Activated CD4-positive, alpha-beta memory T cell treated with anti-CD3 and anti-CD28 coated beads for 36 hours (primary cell): ENCODE measurements at places on chromosomes 16 and 17. TPM values are rescaled to one million over a fixed set of nuclear protein-coding genes. Genes with fewer than 3 reads are reported as not detected.

The RASD1 gene
- 0.33 TPM for total RNA-seq

DNA sequence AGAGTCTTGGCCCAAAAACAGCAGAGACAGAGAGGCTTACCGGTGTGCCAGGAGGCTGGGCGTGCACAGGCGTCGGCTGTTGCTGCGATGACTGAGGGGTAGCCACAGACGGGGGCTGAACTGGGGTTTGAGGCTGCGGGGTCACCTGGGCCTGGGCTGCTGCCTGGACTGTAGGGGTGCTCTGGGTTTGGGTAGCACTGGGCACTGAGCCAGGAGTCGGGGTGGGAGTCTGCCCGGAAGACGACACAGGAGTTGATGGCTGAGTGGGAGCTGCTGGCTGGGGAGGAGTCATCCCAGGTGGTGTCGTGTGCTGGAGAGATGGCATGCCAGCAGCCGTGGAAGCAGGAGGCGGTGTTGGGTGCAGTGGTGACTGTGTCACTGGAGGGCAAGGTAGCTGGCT is 53.2 kb upstream of the TRAP1 start:
- H3K4me1 ChIP-seq: no peaks in the 10 kb centered on the region
- no peaks in the 10 kb centered on the region for H3K27me3 ChIP-seq
- H3K27ac ChIP-seq: no peak overlapping the region

- no peaks in the 10 kb centered on the region for H3K4me1 ChIP-seq
- no peak overlapping the region for H3K4me3 ChIP-seq
- no peaks in the 10 kb centered on the region for H3K27me3 ChIP-seq
- no peaks in the 10 kb centered on the region for H3K36me3 ChIP-seq
These were observed 60.6 kb downstream of the HLF start for GRCh38 chr17:55325406-55325805.

DNA sequence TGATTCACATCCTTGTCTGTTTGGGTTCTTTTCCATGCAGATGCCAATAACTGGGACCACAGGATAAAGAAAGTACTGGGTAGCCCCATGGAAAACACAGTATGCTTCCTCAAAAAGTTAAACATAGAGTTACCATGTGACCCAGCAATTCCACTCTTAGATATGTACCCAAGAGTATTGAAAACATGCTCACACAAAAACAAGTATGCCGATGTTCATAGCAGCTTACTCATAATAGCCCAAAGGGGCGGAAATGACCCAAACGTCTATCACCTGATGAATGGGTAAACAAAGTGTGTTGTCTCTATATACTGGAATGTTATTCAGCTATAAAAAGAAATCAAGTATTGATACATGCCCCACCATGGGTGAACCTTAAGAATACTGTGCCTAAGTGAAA is 55.4 kb downstream of the CYB5B start:
- no peaks in the 10 kb centered on the region for H3K27me3 ChIP-seq
- no peaks in the 10 kb centered on the region for H3K4me1 ChIP-seq
- H3K4me3 ChIP-seq: no peak overlapping the region
- H3K27ac ChIP-seq: no peak overlapping the region
- no peak for DNase-seq
- H3K36me3 ChIP-seq: no peaks in the 10 kb centered on the region

GRCh38 chr17:20948984-20949777 is 93.6 kb downstream of the USP22 start:
- peaks cover 19% of the 10 kb centered on the region for H3K27me3 ChIP-seq
- no peak overlapping the region for H3K4me3 ChIP-seq
- H3K4me1 ChIP-seq: peaks cover 7% of the 10 kb centered on the region
- no peaks in the 10 kb centered on the region for H3K36me3 ChIP-seq
- no peak overlapping the region for H3K27ac ChIP-seq
